Fibroblast of the aortic adventitia (primary cell): ENCODE measurements at places on chromosomes 12 and 14.

DNA sequence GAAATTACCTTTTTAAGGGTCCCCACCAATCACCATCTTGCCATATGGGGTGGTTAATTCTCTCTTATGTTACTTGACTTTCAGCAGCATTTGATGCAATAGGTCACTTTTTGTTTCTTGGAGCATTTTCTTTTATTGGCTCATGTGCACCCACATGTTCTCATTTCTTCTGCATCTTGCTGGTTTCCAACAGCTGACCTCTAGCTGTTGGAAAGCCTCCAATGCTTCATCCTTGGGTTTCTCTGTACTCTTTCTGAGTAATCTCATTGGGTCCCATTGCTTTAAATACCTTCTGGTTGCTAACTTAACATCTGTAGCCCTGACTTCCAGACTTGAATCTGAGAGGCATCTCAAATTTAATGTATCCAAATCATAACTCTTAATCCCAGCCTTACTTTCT lies 116.8 kb downstream of the CRADD start:
- DNase-seq = peak; percentile 82

- peak; percentile 3 for DNase-seq
Observed at GRCh38 chr14:23605931-23606585, 27.5 kb upstream of the JPH4 start.

GRCh38 chr14:74062809-74063150 lies 21.5 kb downstream of the ALDH6A1 start:
- no peak for DNase-seq

- DNase-seq = no peak
Observed at GRCh38 chr12:131921866-131922769, 7.0 kb upstream of the PUS1 start.

DNA sequence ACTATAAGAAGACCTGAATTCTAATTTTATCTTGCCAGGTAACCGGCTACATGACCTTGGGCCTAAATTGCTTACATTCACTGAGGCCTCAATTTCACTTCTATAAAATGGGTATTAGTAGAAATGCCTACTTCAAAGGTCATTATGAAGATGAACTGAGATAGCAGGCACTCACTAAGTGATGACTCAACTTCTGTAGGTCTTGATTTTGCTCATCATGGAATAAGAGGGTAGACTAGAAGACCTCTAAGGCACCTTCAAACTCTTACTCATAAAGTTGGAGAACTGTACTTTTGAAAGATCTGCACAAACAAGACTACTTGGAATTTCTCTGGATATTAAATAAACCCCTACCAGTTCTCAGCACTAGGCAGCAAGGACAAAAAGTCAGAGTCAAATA lies 39.3 kb upstream of the FRMD6 start:
- DNase-seq = no peak
